WERI-Rb-1 (cell line): ENCODE measurements at places on chromosomes 11 and 22.

DNA sequence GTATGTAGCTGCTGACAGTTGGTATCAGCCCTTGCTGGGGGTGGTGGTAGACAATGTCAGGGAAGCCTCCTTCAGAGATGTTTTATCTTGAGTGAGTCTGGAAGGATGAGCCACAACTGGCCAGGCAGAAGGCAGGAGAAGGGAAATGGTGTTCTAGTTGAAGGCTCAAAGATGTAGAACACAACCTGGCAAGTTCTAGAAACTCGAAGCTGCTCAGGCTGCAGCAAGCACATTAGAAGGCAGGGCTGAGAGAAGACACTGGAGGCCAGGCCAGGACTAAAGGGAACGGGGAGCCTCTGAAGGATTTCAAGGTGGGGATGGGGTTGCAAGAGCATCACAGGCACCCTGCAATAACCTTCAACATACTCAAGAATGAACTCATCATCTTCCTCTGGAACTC, 40.4 kb downstream of the USP35 start:
- DNase-seq, result no peak

DNA sequence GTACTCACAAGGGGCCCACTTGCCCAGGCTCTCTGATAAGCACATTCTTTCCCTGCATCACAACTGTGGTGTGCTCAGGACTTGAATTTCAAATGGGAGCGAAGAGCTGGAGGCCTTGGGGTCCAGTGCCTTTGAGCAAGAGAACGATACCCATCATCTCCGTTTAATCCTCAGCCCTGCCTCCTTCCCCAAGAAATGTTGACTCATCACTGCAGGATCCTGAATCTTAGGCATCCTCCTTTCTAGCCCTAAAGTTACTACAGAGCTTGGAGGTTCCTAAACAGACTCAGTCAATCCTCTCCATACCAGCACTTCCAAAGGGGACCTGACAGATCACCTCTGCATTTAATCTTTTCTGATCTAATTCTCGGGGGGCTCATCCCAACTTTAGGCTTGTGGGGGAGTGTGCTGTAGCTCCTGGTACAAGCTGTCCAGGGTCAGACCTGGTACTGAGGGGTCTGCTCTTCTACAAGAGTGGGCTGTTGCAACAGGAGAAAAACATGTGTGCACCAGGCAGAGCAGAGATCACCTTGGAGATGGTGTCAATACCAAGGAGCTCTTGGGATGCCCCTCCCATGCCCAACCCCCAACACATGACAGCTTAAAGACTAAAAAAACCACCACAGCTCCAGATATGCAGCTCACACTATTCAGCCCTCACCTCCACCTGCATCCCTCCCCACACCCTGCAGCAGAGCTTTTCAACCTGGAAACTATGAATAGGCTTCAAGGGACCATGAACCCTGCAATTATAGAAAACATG, 3.9 kb upstream of the PRG2 start:
- no peak for DNase-seq

DNA sequence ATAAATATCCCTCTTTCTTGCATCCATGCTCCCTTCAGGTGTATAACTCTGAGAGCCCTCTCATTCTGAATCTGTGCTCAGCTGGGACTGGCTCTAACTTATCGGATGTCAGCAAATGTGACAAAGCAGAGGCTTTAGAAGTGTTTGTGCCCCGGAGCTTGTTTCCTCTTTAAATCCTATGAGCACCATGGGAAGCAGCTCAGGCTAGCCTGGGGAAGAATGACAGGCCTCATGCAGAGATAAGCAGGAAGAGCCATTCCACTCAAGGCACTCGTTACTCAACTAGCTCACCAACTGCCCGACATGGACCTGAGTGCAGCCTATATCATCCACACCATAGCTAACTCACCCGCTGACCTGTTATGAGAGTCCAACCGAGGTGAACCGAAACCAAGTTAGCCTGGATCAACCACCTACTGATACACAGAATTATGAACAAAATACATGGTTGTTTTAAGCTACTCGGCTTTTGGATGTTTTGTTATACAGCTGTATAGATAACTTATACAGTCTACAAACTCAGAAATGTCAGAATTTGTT, 990.7 kb downstream of the NTM start:
- no peak for DNase-seq

- no peak for DNase-seq
Observed at GRCh38 chr11:33988586-33989370, 62.8 kb upstream of the CAPRIN1 start.

DNA sequence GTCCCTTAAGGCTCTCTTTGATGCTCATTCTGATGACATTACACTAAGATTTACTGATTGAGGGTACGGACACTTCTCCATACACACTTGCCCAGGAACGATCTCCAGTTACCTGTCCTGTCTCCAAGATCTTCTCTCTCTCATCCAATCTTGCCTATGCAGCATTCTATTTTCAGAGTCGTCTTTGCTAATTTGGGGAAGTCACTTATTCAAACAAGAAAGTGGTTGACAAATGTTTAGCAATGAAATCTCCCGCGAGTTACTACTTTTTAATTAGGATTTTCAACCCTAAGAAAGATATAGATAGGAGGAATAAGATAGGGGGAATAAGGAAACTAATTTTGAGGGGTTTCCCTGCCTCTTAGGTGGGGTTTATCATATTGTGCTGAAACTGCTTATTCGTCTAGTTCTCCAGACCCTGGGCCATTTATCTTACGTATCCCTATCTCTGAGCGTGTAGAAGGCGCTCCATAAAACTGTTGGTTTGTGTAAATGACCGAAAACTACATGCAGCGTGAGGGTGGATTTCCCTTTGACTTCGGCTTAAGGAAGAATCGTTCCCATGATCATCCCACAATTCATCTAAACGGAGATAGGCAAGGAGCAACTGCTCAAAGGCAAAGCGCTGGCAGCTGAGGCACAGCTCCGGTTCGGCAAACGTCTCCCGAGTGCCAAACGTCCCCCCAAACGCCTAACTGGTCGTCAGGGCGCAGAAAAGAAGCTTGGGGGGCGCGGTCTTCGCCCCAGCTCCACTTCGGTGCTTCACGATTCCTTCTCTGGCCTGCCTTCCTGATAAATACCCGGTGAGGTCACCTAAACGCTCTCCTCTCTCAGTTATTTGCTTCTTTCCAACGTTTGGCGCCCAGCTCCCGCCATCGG, 804 bp downstream of the APIP start:
- no peak for DNase-seq

DNA sequence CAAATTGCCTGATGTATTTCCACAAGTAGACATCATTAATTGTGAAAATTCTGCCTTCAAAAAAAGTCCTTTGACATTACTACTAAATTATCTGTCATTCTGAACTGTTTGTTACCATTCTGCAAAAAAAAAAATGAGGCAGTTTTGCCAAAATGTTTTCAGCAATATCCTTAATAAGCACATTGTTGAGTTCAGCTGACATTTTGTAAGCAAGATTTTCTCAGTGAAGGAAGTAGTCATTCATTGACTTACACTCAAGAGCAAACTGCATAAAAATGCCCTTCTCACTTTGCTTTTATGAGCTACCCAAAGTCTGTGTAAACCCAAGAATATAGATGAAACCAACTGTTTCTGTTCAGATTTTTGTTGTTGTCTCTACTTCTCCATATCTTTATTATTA, 125.9 kb downstream of the UVRAG start:
- no peak for DNase-seq

DNA sequence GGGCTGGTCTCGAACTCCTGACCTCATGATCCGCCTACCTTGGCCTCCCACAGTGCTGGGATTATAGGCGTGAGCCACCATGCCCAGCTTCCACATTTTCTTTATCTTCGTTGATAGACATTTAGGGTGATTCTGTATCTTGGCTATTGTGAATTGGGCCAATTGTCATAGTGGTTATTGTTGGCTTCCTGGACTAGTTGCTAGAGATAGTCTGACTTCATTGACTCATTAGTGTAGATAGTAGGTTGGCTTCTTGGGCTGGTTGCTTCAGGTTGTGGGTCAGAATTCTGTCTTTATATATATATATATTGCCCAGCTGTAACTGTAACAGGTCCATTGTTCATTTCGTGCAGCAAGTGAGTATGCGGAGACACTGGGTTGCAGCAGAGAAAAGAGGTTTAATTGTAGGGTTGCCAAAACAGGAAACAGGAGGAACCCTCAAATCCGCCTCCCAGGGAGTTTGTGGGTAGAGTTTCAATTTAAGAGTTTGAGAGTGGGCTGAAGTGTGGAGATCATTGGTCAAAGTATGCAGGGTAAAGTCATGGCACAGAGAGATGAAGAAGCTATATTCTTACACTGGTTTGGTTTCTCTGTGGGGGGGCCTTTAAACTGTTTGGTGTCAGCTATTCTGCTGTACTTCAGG, 22.0 kb downstream of the ATG13 start:
- DNase-seq, result no peak

GRCh38 chr11:123505546-123506299, 75.7 kb downstream of the GRAMD1B start:
- peak; percentile 94 for DNase-seq

GRCh38 chr22:27317096-27317495, 484.5 kb downstream of the MN1 start:
- peak; percentile 33 for DNase-seq

GRCh38 chr11:69915151-69915500, 95.9 kb upstream of the FGF3 start:
- no peak for DNase-seq

DNA sequence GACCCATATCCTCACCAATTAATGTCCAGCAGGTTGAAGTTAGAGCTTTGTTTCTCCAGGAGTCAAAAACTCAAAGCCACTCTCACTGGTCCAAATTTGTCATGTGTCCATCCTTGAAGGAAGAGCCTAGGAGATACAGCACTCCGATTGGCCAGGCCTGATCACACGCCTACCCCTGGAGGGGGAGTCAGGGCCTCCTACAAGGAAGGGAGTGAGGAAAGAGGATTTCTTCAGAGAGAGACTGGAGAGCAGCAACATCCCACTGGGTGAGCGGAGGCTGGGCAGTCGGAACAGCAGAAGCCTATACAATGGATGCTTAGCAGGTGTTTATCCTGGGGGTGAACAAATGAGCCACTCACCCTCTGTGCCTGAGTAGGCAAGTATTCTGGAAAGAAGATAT, 113.9 kb downstream of the TRIM29 start:
- peak; percentile 41 for DNase-seq

GRCh38 chr11:132632641-132633124, 899.6 kb downstream of the OPCML start:
- no peak for DNase-seq

GRCh38 chr22:28329186-28330073, 350.2 kb downstream of the TTC28 start:
- no peak for DNase-seq

GRCh38 chr11:62458212-62459002, 39.6 kb downstream of the SCGB1A1 start:
- no peak for DNase-seq

DNA sequence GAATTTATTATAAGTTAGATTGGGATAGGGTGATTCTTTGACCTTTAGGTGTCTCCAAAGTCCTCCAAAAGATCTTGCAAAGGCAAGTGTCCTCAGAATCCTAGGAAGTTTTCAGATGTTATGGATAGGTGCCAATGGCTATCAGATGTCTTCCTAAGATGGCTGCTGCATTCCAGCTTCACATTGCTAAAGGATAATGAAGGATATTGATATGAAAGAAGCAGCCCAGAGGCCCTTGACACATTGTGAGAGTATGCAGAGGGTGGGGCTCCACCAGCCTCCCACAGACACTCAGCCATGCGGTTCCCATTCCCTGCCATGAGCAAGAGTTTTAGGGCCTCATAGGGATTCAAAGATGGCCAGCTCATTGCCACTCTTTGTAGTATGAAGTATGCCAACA, 22.3 kb upstream of the GLYATL2 start:
- no peak for DNase-seq

DNA sequence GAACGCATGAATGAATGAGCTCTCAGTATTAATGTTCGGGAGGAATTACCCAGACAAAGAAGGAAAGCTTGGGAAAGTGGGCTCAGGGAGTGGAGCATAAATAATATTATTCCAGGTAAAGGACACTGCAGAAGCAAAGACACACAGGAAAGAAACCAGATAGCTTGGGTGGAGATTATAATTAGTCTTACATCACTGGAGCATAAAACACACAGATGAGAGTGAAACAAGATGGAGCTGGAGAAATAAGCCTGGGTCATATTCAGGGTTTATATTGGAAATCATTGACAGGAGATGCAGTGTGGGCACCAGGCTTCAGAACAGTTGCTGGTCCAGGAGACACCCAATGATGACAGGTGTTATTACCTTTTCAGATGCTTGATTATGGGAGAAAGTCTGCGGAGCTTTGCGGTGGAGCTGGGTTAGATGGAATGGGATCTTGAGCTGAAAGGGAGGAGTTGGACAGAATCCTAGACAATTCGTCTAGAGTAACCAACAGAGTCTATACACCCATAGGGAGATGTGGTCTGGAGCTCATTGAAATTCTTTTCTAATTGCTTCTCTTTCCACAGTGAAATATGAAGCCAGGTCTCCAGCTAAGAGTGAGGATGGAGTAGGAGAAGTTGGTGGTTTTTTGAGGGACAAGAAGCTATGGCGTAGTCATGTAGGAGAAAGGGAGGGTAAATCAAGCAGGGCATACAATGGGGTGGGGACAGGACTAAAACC, 227.2 kb downstream of the FAM76B start:
- DNase-seq, result no peak

GRCh38 chr11:46681814-46682213, 18.6 kb downstream of the ARHGAP1 start:
- no peak for DNase-seq

DNA sequence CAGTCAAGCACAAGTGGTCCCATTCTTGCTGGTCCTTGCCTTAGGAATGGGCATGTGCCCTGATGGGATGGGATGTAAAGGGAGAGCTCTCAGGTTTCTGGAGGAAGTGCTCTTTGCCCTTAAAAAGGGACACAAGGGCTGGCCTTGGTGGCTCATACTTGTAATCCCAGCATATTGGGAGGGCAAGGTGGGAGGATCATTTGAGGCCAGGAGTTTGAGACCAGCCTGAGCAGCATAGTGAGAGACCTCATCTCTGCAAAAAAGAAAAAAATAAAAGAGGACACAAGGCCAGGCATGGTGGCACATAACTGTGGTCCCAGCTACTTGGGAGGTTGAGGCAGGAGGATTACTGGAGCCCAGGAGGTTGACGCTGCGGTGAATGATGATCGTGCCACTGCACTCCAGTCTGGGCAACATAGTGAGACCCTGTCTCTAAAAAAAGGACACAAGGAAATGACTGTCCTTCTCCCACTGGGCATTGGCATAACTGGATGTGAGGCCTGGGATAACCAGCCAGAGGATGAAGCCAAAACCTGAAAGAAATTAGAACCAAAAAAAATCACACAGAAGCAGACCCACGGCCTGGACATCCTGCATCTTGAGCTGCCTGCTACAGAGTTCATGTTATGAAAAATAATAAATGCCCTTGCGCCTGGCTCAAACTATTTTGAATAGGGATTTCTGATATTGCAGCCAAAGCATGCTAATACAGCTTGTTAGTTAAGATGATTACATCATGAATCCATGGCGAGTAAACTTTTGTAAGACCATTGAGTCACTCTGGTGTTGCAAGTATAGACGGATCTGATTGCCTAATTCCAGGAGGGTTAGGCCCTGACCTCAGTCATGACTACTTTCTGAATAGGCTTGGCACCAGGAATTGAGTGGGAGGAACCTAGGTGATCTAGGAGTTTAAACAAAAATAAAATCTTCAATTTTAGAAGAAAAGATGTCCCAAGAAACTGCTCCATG, 12.9 kb upstream of the CRKL start:
- no peak for DNase-seq

GRCh38 chr22:29780220-29780619, 13.1 kb downstream of the UQCR10 start:
- DNase-seq, result no peak

GRCh38 chr11:86116386-86116726, 47.5 kb upstream of the PICALM start:
- DNase-seq, result no peak

GRCh38 chr11:28619846-28620540, 511.8 kb downstream of the METTL15 start:
- DNase-seq, result no peak
